ENCODE measurements at places on chromosomes 12 and 14.
A peak's percentile ranks its signal among the peaks of the same experiment; 100 is the strongest.

GRCh38 chr12:58727521-58727920 lies 192.8 kb downstream of the LRIG3 start:
- peak; percentile 19 for DNase-seq

DNA sequence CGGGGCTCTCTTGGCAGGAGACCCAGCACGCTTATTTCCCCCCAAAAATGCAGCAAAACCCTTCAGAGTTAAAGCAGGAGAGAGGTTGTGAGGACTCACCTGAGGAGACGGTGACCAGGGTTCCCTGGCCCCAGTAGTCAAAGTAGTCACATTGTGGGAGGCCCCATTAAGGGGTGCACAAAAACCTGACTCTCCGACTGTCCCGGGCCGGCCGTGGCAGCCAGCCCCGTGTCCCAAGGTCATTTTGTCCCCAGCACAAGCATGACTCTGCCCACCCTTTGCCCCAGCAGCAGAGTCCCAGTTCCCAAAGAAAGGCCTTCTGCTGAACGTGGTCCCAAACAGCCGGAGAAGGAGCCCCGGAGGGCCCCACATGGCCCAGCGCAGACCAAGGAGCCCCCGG lies 337.7 kb downstream of the TMEM121 start:
- no peak for DNase-seq

GRCh38 chr12:108580531-108580930 lies 17.4 kb downstream of the TMEM119 start:
- DNase-seq, result no peak

GRCh38 chr12:32033406-32033805 lies 73.2 kb upstream of the BICD1 start:
- DNase-seq, result no peak

DNA sequence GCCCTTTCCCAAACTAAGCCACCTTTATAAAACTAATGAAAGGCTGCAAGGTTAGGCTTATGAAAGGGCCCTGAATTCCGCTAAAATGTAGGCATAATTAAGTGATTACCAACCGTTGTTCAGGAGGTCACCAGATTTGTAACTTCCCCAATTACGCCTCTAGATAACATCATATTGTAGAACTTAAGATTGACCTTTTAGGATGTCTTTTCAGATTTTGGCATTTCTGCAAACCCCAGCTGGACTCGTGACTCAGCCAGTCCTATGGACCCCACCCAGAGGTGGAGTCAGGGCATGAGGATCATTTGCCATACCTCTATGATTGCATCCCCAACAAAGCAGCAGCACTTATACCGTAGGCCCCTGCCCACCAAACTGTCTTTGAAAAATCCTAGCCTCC lies 3.7 kb upstream of the LPCAT3 start:
- DNase-seq, result no peak

DNA sequence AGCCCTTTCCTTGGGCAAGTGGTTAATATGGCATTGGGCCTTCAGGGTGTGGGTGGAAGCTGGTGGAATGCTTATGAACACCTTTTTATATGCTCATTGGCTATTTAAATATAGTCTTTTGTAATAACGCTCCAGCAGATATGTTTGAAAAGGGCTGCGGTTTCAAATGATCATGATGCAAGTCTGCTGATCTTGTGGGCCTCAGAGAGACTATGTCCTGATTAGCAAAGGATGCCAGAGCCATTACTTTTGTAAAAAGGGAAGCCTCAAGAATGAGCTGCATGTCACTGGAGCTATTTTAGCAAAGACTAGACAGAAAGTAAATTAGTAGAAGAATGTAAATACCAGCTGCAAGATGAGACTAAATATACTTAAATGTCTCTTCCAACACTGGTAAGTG lies 200.5 kb downstream of the GXYLT1 start:
- DNase-seq, result peak; percentile 28
